Effector memory CD4-positive, alpha-beta T cell (primary cell): ENCODE measurements at places on chromosomes 11 and 22.

- no peak for DNase-seq
Observed at GRCh38 chr22:41842996-41843970, 10.4 kb downstream of the SREBF2 start.

DNA sequence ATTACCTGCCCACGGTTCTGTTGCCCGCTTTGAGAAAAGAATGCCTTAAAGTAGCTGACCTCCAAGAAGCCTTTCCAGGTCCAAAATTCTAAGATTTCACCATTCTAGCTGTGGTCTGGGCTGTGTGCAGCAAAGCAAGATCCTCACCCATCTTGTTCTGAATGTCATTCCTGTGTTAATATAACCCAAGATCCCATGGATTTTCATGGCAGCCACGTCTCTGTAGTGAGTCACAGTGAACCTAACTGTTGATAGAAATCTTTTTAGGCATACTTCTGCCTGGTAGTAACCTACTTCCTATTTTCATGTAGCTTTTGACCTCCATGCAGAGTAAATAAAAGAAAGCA, 210.0 kb downstream of the NAV2 start:
- DNase-seq = no peak

GRCh38 chr11:21321530-21321929, 652.1 kb downstream of the NELL1 start:
- no peak for DNase-seq

GRCh38 chr22:42281284-42281683, 10.8 kb upstream of the TCF20 start:
- no peak for DNase-seq

- DNase-seq = no peak
Observed at GRCh38 chr11:113722221-113722620, 16.1 kb upstream of the TMPRSS5 start.

DNA sequence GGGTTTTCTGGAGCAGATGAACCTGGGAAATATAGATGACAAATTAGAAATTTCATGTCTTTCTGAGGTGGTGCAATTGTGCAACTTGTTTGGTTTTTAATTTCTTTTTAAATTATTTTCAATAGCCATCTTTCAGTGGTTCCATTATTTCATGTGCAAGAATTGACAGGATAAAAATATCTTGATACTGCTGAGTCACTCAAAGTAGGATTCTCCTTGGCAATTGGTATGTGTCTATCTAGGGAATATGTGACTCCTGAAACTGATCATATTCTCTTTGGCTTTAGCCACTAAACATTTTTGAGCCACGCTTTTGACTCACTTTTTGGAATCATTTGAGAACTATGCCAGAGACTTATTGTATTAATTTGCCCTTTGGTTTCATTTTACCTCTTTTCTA, 331.5 kb downstream of the KCNA4 start:
- DNase-seq = no peak

- DNase-seq = no peak
Observed at GRCh38 chr22:27882507-27883290, 36.4 kb downstream of the PITPNB start.

DNA sequence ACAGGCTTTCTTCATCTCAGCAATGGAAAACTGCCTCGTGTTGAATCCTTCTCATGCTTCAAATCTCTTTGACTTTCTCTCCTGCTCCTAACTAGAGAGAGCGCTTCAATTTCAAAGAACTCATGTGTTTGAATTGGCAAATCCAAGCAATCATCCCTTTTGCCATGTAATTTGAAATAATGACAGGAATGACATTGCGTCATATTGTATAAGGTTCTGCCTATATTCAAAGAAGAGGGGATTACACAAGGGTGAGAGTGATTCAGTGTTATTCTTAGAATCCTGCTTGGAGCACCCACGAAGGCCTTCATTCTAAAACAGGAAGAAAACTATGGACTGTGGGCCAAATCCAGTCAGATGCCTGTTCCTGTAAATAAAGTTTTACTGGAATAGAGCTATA, 720.6 kb downstream of the JRKL start:
- no peak for DNase-seq

- DNase-seq = peak; percentile 9
Observed at GRCh38 chr11:87097582-87097981, 59.8 kb downstream of the TMEM135 start.

- no peak for DNase-seq
Observed at GRCh38 chr11:11263238-11264005, 89.6 kb downstream of the CSNK2A3 start.

DNA sequence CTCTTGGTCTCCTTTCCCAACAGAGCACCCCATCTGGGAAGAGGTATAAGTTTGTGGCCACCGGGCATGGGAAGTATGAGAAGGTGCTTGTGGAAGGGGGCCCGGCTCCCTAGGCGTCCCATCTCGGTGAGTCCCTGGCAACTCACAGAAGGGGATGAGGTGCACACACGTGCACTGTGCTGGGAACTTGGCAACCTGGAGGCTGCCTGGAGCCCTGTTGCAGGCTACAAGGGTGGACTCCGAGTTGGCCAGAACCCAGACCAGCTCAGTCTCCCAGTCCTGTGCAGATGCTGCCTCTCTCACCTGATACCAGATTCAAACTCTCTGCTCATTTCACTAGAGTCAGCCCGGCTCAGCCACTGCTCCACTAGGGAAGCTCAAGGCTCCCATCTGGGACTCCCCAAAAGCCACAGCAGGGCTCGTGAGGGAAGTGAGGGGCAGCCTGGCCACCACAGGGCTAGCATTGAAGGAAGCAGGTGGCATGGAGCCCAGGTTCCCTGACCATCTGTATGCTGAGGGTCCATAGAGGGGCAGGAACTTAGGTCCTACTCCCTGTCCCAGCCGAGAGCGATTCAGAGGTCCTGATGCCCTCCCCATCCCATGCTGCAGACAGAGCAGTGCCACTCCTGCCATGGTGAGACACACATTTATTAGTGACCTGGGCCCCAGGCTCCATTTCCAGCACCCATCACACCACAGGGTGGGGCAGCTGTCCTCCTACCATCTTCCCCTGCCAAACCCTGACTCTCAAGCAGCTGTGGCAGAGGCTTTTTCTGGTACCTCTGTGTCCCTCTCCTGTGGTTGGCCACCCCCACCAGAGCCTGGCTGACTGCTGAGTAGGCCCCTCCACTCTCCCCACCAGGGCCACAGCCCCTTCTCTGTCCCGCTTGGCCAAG, 4.0 kb downstream of the PRR33 start:
- no peak for DNase-seq

DNA sequence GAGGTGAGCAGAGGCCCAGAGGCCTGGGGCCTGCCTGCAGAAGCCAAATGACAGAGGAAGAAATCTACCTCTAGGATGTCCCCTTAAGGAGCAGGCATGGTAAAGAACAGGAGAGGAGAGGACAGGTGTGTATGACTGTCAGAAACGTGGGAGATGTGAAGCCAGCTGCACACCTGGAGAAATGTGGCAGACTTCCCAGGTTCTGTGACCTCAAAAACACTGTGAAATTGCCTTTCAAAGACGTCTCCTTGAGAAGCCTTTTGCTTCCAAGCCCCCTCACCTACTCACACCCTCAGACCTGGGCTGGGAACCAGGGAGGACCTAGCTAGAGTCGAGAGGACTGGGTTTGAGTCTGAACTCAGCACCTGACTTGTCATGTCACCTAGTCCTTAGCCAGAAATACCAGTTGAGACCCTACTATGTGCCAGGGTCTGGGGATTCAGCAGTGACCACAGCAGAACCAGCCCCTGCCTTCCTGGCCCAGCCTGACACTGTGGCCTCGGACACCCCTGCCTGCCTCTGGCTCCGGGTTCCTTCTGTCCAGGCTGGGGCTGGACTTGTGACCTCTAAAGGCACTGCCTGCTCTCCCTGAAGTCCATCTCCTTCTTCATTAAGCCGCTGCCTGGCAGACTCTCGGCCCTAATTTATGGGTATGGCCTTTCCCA, 5.6 kb downstream of the TPBGL start:
- DNase-seq = no peak

DNA sequence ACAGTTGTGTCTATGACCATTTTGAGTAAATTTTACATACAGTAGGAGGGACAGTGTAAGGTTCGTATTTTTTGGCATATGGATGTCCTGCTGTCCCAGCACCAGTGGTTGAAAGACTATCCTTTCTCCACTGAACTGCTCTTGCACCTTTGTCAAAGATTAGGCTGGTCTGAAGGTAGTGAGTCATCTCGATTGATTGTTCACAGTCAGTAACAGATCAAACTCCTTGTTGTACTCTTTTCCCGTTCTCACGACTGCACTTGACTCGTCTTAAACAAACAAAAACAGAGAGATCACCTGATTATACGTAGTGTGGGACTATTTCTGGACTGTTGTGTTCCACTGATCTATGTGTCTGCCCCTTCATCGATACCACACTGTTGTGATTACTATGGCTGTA, 77.1 kb downstream of the DGCR2 start:
- DNase-seq = no peak

- peak; percentile 21 for DNase-seq
Observed at GRCh38 chr11:121318848-121319834, 26.6 kb downstream of the SC5D start.

DNA sequence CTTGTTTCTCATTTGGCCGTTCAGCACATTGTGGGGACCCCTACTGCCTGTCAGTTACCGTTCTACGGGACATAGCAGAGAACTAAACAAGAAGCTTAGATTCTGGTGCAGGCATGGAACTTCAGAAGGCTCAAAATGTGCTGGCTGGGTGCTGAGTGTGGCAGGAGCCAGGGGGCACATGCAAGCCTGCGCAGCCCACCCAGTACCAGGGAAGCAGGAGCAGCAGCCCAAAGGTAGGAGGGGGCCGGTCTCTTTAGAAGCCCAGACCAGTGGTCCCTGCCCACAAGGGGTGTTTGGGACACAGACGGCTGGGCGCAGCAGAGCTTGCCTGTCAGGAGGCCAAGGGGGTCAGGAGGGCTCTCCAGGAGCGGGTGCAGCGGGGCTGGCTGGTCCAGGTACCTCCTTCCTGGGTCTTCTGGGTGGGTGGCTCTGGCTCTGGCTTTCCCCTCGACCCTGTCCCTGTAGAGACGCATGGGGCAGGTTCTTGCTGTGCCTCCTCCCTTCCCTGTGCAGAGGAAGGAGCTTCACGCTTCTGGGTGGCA, 2.2 kb downstream of the PTDSS2 start:
- no peak for DNase-seq

DNA sequence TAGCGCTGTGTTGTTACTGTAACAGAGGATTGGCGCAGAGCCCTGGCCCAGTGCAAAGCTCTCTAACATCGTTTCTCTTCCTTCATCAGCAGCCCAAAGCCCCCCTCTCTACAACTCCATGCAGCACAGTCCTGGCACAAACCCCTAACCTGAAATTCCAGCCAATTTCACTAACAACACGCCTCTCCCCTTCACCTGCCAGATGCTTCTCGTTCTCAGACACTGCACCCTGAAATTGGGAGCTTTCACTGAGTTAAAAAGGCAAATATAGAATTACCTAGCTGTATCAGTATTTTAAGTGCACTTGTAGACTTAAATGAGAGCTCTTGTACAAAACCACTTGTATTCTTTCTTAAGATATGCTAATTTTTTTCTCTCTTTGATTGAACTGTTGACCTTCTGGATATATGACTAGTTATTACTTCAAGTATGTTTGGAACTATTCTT, 16.3 kb downstream of the GRAP2 start:
- DNase-seq = no peak

DNA sequence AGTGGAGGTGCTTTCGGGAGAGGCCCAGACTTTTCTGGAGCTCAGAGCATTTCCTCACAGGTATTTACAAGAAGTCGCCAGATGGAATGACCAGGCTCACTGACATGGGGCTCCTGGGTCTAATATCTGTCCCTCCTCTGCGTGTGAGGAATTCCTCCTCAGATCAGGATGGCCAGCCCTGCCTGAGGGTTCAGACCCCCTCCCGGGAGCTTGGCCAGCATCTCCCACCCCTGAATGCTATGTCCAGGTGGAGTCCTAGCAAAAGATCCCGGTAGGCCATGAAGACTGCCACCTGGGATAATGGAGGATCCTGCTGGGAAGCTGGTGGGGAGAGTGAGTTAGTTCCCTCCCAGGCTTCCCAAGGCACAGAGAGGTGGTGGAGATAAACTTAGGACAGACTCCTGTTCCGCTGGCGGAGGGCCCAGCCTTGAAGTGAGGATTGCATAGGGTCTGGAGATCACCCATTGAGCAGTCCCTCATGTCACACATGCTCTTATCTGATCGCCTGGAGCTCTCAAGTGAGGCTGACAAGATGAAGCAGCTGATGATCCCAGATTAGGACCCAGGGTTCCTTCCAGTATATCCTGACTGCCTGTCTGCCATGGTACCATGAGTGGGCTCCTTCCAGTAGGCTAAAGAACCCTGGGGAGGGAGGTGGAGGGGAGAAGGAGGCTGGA, 5.7 kb downstream of the OAF start:
- no peak for DNase-seq
